ENCODE measurements at places on chromosomes 1 and 21.

- DNase-seq, result no peak
Measured at GRCh38 chr1:171597203-171597602, 24.8 kb upstream of the MYOCOS start.

DNA sequence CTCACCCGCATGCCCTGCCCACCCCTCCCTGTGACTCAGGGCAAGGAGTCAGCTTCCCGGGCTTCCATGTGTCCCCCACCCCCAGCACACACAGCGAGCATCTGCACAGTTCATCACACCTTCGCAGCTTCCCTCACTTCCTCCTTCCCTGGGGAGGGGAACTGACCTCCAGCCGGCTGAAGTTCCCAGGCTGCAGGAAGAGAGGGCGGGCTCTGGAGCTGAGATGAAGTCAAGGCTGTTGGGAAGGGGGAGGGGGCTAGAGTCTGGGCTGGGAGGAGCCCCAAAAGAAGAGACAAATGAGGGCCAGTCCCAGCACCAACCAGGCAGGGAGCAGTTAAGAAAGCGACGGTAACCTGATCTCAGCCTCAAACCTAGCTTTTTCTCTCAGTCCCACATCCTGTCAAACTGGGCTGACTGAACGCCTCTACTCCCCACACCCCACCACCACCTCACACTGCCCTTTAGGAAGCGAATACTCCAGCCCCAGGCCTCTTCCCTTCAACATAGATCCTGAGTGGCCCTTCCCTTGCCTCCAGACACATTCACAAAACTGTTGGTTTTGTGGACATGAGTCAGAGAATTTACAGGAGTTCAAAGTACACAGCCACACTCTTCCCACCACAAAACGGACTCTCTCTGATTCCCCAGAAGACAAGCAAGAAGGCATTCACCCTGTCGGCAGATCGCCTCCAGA lies 1.8 kb downstream of the RHOC start:
- DNase-seq, result peak; percentile 28

DNA sequence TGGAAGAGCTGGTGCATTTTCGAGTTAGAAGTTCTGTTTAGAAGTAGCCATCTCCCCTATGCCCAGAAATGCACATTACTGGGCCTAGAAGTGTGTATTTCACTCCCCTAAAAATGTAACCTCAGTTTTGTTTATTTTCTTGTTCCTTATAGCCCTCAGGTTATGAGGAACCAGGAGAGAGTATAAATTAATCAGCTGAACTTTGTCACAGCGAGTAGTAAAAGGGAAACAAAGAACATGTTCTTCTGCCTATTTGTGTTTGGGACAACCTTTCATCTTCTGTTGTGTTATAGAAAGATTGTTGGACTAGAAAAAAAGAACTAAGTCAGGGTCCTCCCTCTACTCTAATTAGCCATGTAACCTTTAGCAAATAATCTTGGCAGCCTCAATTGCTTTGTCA lies 160.5 kb upstream of the PDE4B start:
- DNase-seq, result no peak

GRCh38 chr1:3521426-3521825 lies 67.0 kb downstream of the ARHGEF16 start:
- DNase-seq, result no peak

- DNase-seq, result peak; percentile 66
Measured at GRCh38 chr1:150560576-150561253, 11.5 kb downstream of the ADAMTSL4 start.

DNA sequence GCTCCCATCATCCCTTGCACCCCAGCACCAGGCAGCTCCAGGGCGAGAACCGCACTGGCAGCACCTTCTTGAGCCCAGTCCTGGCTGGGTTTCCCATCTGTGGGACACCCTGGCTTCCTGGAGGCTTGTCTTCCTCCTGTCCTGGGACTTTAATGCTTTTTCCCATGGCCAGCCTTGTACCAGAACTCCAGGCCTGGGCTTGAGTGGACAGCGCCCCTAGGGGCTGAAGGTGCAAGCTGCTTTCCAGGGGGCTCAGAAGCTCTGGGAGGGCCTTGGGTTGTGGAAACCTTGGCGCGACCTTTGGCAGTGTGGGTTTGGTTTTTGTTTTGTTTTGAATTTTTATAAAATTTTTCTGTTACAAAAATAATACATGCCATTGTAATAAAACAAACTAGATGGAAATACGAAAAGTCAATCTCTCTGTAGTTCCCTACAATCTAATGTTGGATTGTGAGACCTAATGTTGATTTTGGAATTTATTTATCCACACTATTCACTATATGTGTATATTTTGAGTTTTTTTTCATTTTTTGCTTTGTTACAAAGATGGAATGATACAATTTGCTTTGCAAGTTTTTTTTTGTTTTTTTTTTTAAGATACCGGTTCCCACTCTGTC lies 33.8 kb upstream of the RPL11 start:
- DNase-seq, result no peak

- peak; percentile 5 for DNase-seq
Measured at GRCh38 chr1:99441299-99442095, 177.2 kb downstream of the PLPPR4 start.

DNA sequence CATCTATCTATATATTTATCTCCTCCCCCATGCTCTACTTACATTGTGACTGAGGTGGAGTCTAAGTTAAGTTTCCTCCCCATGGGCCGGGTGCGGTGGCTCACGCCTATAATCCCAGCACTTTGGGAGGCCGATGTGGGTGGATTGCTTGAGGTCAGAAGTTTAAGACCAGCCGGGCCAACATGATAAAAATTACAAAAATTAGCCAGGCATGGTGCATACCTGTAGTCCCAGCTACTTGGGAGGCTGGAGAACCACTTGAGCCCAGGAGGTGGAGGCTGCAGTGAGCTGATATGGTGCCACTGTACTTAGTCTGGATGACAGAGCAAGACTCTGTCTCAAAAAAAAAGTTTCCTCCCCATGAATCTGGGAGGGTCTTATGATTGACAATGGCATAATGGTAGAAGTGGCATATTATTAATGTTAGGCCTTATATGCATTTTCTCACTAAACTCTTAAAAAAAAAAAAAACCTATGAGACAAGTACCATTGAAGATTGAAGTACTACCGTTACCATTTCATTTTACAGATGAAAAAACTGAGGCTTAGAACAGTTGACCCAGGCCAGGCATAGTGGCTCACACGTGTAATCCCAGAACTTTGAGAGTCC lies 11.2 kb downstream of the F11R start:
- no peak for DNase-seq

GRCh38 chr1:27821761-27822315 lies 8.7 kb upstream of the PPP1R8 start:
- no peak for DNase-seq
